ENCODE measurements at places on chromosomes 2 and 18.

- H3K27ac ChIP-seq, result no peak overlapping the region
- H3K4me1 ChIP-seq, result peaks cover 9% of the 10 kb centered on the region
- H3K27me3 ChIP-seq, result no peaks in the 10 kb centered on the region
- no peak for DNase-seq
Observed at GRCh38 chr2:124692707-124693106, 667.6 kb downstream of the CNTNAP5 start.

DNA sequence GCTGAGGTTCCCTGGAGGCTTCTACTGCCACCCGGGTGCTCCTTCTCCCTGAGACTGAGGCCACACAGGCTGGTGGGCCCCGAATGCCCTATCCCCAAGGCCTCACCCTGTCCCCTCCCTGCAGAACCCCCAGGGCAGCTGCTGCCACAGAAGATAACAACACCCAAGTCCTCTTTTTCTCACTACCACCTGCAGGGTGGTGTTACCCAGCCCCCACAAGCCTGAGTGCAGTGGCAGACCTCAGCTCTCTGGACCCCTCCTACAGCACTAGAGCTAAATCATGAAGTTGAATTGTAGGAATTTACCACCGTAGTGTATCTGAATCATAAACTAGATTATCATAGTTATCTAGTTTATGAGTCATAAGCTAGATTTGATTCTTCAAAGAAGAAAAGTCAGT is 7.3 kb upstream of the CENPA start:
- H3K36me3 ChIP-seq, result peaks cover 5% of the 10 kb centered on the region
- no peaks in the 10 kb centered on the region for H3K4me1 ChIP-seq
- H3K27ac ChIP-seq, result no peak overlapping the region
- DNase-seq, result no peak
- no peak overlapping the region for H3K4me3 ChIP-seq
- H3K27me3 ChIP-seq, result no peaks in the 10 kb centered on the region

GRCh38 chr2:65514555-65515195 is 82.3 kb upstream of the SPRED2 start:
- no peaks in the 10 kb centered on the region for H3K36me3 ChIP-seq
- H3K4me1 ChIP-seq, result no peaks in the 10 kb centered on the region
- H3K27ac ChIP-seq, result no peak overlapping the region
- H3K4me3 ChIP-seq, result no peak overlapping the region

- no peak overlapping the region for H3K4me3 ChIP-seq
- no peaks in the 10 kb centered on the region for H3K36me3 ChIP-seq
- H3K27ac ChIP-seq, result no peak overlapping the region
- DNase-seq, result no peak
- H3K4me1 ChIP-seq, result no peaks in the 10 kb centered on the region
Observed at GRCh38 chr2:109331896-109332848, 203.2 kb downstream of the SH3RF3 start.

All from progenitor cell of endocrine pancreas (in vitro differentiated cells).